A549 treated with CpdA at 1 μM for 4 hours (cell line): ENCODE measurements at places on chromosomes 11 and 22. TPM values are rescaled to one million over a fixed set of nuclear protein-coding genes. Genes with fewer than 3 reads are reported as not detected.

The ARHGAP20 gene
- total RNA-seq: 0.01 TPM in 1 of 5 replicates, not detected in the others

The NRGN gene
- total RNA-seq: 5.5 to 11.1 TPM (median 10.7 TPM) in 5 replicates

The PSMC3 gene
- 188 to 258 TPM (median 203 TPM) in 5 replicates for total RNA-seq

The SMCO4 gene
- 7.7 to 20.2 TPM (median 17.9 TPM) in 5 replicates for total RNA-seq

The APOA1 gene
- 0.23 to 0.96 TPM (median 0.33 TPM) in 4 of 5 replicates, not detected in the other for total RNA-seq

The POLR2F gene
- total RNA-seq: 117 to 144 TPM (median 140 TPM) in 5 replicates

The BTBD18 gene
- not detected in 5 replicates for total RNA-seq

The POLD4 gene
- total RNA-seq: 201 to 271 TPM (median 246 TPM) in 5 replicates

The LRRC10B gene
- total RNA-seq: 0.08 to 0.20 TPM (median 0.16 TPM) in 5 replicates

The BAIAP2L2 gene
- 2.9 to 4.9 TPM (median 4.4 TPM) in 5 replicates for total RNA-seq

The APOL1 gene
- total RNA-seq: 7.5 to 11.3 TPM (median 8.1 TPM) in 5 replicates

The CCDC89 gene
- total RNA-seq: not detected in 5 replicates

The SYCE3 gene
- total RNA-seq: 0.25 to 0.75 TPM (median 0.46 TPM) in 3 of 5 replicates, not detected in the others

The IFITM10 gene
- 0.79 to 1.9 TPM (median 1.0 TPM) in 5 replicates for total RNA-seq
